NCI-H446 treated with DMSO at 0.1 percent for 48 hours (cell line): ENCODE measurements at places on chromosomes 16 and 17.
A peak's percentile ranks its signal among the peaks of the same experiment; 100 is the strongest.

- DNase-seq, result no peak
Measured at GRCh38 chr17:76154936-76155845, 14.1 kb upstream of the FOXJ1 start.

DNA sequence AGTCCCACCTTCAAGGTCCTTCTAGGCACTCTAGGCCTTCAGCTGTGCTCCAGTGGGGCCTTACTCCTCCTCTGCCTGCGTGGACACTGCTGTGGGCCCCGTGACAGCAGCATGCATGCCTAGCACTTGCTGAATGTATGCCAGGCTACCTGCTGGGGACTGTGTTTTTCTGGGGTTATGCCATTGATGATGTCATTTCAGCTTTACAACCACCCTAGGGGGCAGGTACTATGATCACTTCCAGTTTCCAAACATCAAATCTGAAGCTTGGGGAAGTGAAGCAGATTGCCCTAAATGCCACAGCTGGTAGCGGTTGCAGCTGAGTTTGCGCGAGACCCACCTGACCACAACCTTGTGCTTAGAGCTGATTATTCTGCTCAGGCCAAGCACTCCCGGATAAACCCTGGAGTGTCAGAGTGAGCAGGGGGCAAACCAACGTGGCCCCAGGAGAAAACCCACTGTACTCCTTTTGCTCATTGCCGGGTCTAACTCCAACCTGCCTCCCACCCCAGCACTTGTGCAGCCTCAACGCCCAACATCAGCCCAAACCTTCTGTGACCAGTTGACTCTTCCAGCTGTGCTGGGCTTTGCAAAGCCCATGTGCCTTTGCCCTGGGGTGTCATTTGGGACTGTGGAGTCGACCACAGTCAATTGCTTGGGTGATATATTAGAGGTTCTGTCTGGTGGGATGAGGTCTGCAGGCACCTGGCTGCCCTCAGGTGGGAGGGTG is 168.4 kb downstream of the ENGASE start:
- DNase-seq, result no peak

- DNase-seq, result no peak
Measured at GRCh38 chr17:17491546-17491988, 4.6 kb downstream of the RASD1 start.

DNA sequence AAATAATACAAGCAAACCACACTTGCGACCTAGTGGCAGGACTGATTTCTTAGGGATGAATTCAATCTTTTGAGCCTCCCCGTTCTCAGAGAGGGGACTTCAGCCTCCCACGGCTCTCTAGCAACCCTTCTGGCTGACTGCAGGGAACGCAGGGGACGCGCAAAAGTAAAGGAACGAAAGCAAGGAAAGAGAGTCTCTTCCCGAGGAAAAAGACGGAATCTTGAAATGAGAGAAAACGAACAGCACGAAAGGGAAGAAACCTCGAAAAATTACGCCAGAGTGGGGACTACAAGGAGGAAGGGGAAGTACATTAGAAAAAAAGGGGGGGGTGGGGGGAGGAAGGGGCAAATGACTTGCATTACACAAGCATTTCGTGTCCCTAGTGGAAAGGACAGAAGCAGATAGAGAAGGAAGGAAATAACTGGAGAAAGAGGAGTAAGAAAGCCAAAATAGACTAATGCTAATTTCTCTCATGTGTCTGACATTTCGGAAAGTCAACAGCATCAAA is 1.2 kb downstream of the GRB2 start:
- DNase-seq, result peak; percentile 42

DNA sequence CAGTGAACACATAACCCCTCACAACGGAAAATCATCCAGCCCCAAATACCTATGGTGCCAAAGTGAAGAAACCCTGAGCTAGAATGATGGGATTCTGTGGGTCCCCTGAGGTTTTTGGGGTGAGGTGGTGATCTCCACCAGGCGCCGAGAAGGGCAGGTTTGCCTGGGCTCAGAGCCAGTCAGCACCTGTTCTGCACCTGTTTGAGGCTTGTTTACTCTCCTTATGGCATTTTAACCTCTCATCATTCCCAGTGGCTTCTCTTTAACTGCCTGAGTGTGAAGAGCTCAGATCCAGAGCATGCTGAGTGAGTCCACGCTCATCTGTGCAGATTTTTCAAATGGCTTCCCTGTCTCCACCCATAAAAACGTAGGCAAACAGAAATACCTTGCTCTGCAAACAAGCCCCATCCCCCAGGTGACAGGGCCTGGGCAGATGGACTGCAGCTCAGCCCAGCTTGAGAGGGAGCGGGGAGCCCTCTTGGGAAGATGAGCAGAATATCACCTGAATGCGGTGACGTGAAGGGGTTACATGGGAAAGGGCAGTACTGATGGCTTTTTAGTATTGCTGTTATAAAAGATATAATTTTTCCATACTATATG is 40.1 kb upstream of the CLEC19A start:
- no peak for DNase-seq

GRCh38 chr17:44408786-44409185 is 19.3 kb upstream of the ITGA2B start:
- no peak for DNase-seq
